Activated CD4-positive, alpha-beta T cell treated with anti-CD3 and anti-CD28 coated beads, Interleukin-2, amount 50 U/mL, for 16 hours (primary cell): ENCODE measurements at places on chromosomes 16 and 17.

DNA sequence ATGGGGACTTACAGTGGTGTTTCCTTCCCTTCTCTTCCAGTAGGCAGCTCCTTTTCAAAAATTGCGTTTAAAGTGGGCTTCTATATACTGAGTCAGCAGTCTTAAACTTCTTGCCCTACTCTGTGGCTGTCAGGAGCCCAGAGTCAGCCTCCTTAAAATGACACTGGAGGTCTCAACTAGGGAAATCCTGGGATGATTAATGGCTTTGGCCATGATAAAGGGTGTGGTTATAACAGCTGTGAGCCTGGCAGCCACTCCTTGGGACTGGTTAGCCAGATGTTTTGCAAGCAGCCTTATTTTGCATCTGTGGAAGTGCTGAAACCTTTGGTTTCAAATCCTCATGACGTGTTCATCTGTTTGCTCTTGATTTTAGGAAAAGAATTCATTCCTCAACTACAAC is 25.0 kb downstream of the TAC4 start:
- DNase-seq, result no peak

GRCh38 chr17:2002767-2003329 is 22.3 kb downstream of the RTN4RL1 start:
- no peak for DNase-seq

- no peak for DNase-seq
Measured at GRCh38 chr17:38577244-38577643, 28.5 kb downstream of the SRCIN1 start.

DNA sequence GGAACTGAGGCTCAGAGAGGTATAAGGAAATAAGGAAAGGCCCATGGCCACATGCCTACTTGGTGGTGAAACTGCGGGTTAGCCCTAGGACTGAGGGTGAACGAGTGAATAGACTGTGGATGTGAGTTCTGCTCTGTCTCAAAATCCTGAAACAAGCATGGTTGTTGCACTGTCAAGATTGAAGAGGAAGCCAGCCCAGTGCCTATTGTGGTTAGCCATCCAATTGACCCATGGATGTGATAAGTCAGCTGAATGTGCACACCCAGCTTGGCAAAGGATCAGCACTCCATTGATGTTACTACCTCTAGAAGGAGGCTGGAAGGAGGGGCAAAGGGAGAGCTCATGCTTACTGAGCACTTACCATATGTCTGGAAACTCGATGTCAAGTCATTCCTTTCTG is 4.5 kb downstream of the TMEM114 start:
- no peak for DNase-seq

DNA sequence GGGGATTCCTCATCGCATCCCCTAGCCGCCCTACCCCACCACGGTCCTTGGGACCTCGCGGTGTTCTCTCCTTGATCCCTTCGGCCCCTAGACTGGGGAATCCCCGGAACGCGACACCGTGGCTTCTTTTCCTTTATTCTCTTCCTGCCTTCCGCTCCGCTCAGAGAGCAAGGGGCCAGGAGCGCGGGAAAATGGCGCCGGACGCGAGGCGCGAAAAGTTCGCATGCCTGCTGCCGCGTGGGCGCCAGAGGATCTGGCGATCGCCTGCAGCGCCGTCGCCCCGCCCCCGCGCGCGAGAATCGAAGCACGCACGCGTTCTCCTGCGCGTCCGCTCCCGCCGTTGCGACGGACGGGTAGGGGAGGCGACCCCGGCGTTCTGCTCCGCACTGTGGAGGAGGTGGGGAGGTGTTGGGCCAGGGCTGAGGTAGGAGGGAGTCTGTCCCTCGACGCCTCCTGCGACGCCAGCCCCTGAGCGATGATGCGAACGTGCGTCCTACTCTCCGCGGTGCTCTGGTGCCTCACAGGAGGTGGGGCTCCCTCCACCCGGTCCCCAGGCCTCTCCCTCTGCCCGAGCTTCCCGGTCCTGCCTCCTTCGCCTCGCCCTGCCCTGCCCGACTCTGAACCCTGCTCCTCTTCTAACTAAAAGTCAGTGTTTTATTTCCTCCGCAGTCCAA is at the start of gene ZPBP2:
Gene ZPBP2, plus strand, starts transcription at position 323 of the 674 bp plus-strand sequence. Its CDS starts 153 bp downstream, at position 476.
- no peak for DNase-seq

- DNase-seq, result no peak
Measured at GRCh38 chr17:10392880-10393279, 20.1 kb upstream of the MYH13 start.

DNA sequence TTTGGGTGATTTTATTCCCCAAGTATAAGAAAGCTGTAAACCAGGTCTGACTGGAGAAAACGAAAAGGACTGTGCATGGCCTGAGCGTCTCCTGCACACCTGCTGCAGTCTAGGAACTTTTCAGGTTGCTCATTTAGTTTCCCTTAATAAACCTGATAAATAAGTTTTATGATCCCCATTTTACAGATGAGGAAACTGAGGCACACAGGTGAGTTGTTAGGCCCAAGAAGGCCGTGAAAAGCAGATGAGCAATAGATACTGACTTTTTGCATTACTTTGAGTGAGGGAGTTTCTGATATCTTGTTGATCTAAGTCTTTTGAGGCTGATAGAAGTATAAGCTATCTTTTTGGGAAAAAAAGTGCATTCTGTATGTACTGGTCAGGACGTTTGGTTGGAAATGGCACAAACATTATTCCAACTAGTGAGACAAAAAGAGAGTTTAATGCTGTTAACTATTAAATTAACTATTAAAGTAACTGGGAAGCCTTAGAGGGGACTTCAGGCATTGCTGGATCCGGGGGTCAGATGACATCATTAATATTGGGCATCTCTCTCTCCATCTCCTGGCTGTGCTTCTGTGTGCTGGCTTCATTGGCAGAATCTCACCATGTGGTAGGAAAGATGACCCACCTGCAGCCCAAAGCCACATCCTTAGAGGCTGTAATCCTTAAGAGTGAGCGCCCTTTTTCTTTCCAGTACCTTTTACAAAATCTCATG is 163.4 kb downstream of the CMIP start:
- DNase-seq, result no peak

- no peak for DNase-seq
Measured at GRCh38 chr17:16477255-16477654, 14.7 kb downstream of the LRRC75A start.

- DNase-seq, result no peak
Measured at GRCh38 chr16:4136229-4136813, 20.1 kb upstream of the ADCY9 start.

DNA sequence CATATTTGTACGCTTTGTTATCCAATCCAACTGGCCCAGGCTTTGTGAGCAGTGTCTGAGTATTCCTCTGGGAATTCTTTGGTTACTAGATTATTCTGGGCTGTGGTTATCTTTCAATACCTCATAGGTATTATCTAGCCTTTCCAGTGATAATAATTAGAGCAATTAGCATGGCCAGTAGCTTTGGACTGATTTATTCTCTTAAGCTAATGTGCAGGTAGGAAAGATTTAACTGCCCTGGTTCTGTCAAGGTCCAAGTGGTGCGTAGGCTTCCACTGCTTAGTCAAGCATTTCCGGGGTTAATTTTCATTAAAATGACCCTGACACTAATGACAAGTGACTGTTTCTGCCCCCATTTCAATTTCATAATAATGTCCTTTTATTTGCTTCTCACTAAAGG is 54.2 kb upstream of the PMFBP1 start:
- DNase-seq, result no peak

DNA sequence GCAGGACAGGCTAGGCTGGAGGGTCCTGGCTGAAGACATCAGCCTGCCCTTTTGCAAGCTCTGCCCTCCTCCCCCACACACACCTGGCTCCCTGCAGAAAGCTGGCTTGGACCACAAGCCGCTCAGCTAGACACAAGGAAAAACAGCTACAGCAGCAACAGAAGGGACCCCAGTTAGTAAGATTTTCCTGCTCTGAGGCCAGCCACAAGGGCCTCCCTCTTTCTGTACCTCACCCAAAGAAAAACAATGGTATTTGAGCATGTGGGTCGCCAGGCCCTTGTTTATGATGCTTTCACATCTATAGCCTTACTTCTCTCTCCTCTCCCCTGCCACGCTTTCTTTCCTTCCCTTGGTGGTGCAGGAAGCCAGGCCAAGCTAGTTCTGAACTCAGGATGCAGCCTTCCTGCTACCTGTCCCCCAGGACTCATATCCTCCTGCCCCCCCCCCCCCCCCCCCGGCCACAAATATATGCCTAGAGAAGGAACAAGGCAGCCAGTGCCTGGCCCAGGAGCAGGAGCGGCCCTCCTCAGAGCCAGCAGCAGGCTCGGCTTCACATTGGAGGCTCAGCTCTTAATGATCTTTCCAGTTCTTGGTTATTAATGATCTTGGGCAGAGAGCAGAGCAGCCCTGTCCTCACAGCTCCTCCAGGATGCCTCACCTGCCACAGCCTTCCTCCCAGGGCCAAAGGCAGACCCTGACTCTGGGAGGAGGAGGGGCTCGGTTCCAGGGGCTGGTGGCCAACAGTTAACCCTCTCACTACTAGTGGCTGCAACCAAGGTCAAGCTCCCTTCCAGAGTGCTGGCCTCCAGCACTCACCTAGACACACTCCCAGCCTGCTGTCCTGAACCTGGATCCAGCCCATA is 19.5 kb downstream of the GRIN2C start:
- no peak for DNase-seq

- DNase-seq, result no peak
Measured at GRCh38 chr16:80038566-80038965, 438.0 kb upstream of the MAF start.
